ENCODE measurements at places on chromosomes 13 and 19. TPM values are rescaled to one million over a fixed set of nuclear protein-coding genes. Genes with fewer than 3 reads are reported as not detected.

DNA sequence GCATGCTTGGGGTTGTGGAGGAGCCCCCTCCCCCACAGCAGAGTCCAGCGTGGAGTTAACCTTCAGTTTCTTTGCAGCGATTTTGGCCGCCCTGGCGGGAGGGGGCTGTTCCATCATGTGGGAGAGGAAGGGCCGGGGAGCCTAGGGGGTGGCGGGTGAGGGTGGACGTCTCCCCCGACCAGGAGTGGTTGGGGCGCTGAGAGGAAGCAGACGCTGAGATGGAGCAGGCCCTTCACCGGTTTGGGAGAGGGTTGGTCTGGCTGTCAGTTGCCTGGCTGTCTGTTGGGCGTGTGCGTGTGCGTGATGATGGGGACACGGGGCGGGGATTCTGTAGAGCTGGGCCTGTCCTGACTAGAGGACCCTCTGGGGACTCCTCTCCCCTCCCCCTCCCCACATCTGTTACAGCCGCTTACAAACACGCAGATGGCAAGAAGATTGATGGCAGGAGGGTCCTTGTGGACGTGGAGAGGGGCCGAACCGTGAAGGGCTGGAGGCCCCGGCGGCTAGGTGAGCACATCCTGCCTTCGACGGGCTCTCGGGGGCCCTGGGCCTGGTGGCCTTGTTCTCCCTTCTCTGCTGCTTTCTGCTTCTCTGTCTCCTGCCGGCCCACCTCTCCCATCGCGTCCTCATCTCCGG, 9.8 kb upstream of the LIN7B start:
- DNase-seq = no peak

DNA sequence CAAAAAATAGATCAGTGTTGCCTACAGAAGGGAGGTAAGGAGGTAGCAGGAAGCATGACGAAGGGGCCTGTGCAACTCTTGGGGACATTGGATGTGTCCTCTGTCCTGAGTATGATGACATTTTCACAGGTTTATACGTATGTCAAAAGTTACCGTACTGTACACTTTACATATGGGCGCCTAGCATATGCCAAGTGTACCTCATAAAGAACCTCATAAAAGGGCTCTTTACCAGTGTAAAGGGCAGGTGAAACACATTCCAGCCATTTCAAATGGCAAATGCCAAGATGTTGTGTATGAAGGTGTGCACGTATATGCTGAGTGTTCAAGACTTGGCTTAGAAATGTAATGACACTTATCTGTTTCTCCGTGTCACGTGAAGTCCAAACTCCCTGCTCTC, 573.4 kb downstream of the EFNB2 start:
- no peak for DNase-seq

DNA sequence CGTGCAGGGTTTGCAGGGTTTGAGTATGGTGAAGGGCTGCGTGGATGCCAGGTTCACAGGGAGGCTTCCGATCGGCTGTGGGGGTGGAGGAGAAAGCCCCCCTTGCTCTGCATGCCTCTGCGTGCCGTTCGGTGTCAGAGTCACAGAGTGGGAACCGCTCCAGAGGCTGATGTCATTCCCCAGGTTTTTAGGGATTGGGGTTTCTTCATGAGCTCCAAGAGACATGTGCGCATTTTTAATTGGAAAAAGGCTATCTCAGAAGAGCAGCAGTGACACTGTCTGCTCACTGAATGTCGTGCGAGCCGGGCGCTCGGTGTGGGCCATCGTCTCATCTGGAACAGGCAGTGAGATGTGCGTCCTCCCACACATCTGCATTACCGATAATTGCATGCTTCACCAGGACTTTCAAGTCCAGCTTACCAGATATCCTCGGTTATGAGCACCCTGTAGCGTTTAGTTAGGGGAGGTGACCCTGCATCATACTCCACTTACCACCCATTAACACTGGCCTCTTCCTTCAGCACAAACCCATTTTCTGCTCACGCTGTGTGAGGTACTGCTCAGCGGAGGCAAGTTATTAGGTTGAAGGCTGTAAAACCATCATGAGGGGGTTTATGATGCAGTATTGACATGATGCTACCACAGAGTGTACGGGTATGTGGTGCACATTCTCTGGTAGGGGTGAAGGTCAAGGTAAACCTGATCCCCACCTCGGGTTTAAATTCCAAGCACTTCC, 1.7 kb downstream of the MCF2L start:
- no peak for DNase-seq

DNA sequence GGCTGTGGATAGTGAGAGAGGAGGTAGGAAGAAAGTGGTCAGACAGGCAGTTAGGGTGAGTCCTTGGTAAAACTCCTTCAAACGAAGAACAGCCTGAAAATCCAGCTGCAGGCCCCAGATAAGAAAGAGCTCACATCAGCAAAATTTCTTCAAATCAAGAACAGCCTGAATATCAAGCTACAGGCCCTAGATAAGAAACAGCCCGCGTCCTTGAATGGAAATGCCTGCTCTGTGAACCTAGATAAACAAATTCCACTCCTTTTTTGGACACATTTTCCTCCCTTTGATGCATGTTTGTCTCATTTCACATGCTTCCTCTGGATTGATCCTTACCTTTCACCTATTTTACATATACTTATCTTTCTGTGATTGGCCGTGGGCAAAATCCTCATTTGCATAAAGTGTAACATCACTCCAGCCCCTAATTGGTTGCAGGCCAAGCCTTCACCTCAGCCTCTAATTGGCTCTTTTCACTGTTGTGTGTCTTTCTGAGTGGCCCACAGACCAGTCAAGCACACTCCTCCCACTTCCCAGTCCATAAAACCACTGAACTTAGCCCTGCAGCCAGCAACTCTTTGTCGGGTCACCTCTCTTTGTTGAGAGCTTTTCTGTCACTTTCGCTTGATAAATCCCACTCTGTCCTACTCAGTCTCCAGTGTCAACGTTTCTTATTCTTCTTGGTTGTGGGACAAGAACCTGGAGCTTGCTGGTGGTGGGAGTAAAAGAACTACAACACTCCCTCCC, 6.0 kb upstream of the SULT2A1 start:
- DNase-seq = peak; percentile 58

Gene SLC5A5
- not detected for total RNA-seq

Gene ERICH6B
- total RNA-seq = not detected

Data from Peyer's patch (tissue), 4 donors.